ENCODE measurements at places on chromosomes 16 and 17. TPM values are rescaled to one million over a fixed set of nuclear protein-coding genes. Genes with fewer than 3 reads are reported as not detected.

GRCh38 chr17:9169116-9169515, 147.8 kb downstream of the NTN1 start:
- DNase-seq: no peak

- DNase-seq: no peak
Observed at GRCh38 chr17:17467016-17467415, 9.8 kb upstream of the MED9 start.

GRCh38 chr16:11093572-11094074, 149.3 kb downstream of the CLEC16A start:
- no peak for DNase-seq

DNA sequence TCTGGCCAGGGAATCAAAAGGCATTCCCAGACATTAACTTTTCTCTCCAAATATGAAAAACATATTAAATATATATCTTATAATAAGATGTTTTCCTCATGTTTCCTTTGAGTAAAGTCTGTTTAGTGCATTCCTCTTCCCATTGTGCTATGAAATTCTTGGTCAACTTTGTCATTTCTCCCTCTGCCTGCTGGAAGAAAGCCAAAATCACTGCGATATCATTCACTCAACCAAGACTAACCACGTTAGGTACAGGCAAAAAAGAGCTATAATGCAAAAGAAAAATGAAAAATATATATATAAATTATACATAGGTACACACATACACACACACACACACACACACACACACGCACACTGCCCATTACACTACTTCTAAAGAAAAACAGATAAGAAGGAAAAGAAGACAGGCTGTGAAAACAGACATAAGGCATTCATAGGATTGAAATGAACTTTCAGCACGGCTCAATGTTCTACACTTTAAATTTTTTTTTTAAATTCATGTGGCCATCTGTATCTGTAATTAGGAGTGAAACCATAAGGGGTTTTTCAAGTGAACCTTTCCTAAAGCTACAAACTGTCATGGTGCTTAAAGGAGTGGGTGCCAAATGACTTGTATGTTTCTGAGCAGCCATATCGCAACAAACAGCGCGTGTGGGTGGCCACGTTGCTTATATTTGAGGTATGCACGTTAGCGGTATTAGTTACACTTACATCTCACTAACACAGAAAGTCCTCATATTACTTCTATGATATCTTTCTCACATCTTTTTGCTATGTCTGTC, 71.6 kb upstream of the PSMD7 start:
- peak; percentile 36 for DNase-seq

- DNase-seq: no peak
Observed at GRCh38 chr16:10708969-10709368, 14.2 kb upstream of the TEKT5 start.

DNA sequence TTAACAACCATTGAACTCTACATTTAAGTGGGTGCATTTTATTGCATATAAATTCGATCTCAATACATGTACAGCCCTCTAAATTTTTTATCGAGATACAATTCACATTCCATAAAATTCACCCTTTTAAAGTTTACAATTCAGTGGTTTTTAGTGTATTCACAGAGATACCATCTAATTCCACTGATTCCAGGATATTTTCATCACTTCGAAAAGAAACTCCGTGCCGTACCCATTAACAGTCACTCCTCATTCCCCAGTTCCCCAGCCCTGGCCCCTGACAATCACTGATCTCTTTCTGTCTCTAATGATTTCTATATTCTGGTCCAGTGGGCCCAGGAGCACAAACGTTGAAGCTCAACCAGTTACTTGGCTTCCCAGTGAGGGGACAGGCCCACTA, 61.4 kb downstream of the CYB5B start:
- DNase-seq: no peak

The ZNF48 gene
- 12.7 TPM for total RNA-seq

The KRTAP4-4 gene
- not detected for total RNA-seq

Measured in renal cortical epithelial cell (primary cell).